ENCODE measurements at places on chromosomes 4 and X.

DNA sequence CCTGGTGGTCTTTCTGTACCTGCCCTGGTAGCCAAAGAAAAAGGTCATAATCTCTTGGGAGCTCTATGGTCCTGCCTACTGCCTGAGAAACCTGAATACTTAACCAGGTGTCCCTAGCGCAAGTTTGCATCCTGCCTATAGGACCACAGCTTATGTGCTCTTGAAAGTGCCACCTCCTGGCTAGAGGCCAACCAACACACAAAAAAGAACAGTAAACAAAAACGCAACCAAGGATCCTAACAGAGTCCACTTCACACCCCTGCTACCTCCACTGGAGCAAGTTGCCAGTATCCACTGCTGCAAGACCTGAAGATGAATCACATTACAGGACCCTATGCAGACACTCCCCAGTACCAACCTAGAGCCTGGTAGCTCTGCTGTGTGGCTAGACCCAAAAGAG, 103.2 kb upstream of the PABPC5 start:
- DNase-seq, result no peak

DNA sequence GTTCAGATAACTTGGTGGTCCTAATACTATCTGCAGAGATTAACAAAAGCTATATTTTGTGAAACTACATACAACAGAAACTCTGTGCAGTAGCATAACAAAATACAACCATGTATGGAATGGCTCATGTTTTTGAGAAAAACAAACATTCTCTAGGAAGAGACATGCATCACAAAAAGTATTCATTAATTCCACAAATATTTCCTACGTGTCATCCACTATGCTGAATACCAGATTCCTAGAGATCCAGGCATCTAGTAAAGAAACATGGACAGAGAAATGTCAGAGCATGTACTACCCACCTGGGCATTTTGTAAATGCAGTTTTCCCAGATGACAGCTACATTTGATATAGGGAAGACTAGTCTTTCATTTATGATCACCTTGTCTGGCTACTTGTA, 248.1 kb downstream of the OPHN1 start:
- DNase-seq, result no peak

DNA sequence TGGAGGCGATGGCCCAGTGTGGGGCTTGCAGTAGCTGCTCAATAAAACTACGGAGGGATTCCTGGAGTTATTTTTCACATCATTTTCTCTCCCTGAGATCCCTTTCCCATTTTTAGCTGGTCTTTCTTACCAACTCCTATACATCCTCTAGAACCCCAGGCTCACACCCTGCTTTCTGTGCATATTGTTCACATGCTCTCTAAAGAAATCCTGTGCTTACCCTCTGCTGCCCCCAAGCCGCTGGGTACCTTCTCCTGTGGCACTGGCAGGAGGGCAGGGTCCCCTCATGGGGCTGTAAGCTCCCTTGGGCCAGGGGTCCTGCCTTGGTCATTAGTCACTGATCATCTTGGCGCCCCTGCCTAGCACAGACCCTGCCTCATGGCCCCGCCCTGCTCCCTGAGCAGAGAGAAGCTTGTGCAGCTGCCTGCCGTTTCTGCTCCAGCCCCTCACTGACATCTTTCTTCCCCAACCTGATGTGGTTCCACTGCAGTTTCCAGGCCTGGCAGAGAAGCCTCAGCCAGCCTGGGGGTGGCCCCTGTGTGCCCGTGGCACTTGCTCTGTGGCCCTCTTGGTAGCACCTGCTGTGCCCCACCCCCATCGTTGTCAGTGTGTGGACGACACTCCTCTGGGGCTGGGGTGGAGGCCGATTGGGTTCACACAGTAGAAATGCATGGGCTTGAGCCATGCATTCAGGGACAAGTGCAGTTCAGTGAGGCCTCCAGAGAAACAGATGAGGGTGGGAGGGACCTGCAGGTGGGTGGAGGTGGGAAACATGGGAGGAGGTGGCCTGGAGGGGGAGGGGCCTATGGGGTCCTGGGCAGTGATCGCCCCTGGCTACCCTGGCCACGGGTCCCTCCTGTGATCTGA, 69.5 kb downstream of the WFS1 start:
- DNase-seq, result no peak

- no peak for DNase-seq
Observed at GRCh38 chr4:105637408-105638176, 70.9 kb downstream of the INTS12 start.

- DNase-seq, result no peak
Observed at GRCh38 chr4:3353752-3354454, 61.1 kb downstream of the RGS12 start.

- no peak for DNase-seq
Observed at GRCh38 chrX:11757719-11758399, at the start of gene MSL3. MSL3 (plus strand) TSS chrX:11758237; CDS start chrX:11758264, 27 bp downstream.

DNA sequence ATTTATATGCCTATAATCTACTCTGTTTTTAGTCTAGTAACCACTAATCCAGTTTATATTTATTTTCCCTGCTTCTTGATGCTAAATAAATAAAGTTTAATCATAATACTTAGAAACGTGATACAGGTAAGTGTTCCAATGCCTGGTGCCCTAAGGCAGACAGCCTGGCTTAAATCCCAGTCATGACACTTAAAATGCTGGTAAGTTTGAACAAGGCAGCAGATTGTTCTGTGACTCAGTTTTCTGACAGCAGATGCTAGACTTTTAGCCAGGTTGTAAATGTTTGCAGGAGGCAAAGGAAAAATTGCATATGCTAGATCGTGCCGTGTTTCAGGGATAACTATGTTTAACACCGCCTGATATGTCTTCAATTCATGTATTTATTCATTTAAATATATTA, 2661.6 kb downstream of the PCDH7 start:
- DNase-seq, result no peak

- no peak for DNase-seq
Observed at GRCh38 chrX:115031989-115032388, 14.6 kb upstream of the IL13RA2 start.

DNA sequence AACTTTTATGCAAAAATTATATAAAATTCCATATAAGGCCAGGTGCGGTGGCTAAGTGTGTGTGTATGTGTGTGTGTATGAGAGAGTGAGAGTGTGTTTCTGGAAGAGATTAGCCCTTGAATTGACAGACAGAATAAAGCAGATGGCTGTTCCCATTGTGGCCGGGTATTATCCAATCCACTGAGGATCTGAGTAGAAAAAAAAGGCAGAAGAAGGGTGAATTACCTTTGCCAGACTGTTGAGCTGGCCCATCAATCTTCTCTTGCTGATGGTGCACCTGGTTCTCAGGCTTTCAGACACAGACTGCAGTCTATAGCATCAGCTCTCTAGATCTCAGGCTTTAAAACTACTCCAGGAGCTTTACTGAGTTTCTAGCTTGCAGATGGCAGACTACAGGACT, 92.2 kb upstream of the SLIT2 start:
- no peak for DNase-seq

GRCh38 chr4:117370944-117371668, 285.7 kb upstream of the TRAM1L1 start:
- no peak for DNase-seq

GRCh38 chr4:166078383-166078782, 205.3 kb downstream of the TLL1 start:
- no peak for DNase-seq

GRCh38 chr4:77623091-77623490, 17.5 kb downstream of the CXCL13 start:
- no peak for DNase-seq

GRCh38 chrX:31178064-31178768, 106.4 kb upstream of the FTHL17 start:
- DNase-seq, result no peak

Measured in SIG-M5 (cell line).